ENCODE measurements at places on chromosomes 12 and 14. TPM values are rescaled to one million over a fixed set of nuclear protein-coding genes. Genes with fewer than 3 reads are reported as not detected.
A peak's percentile ranks its signal among the peaks of the same experiment; 100 is the strongest.

The CAPS2 gene
- total RNA-seq, result 3.8 TPM

The HRK gene
- total RNA-seq, result 2.7 TPM

The CDKN3 gene
- total RNA-seq, result 48.3 TPM

The TBC1D30 gene
- total RNA-seq, result 5.7 TPM

The KRT4 gene
- not detected for total RNA-seq

The WDR89 gene
- 32.0 TPM for total RNA-seq

The ACOT6 gene
- total RNA-seq, result not detected

The DLK1 gene
- 1.3 TPM for total RNA-seq

The ABHD4 gene
- 37.1 TPM for total RNA-seq

The PDE3A gene
- 3.3 TPM for total RNA-seq

The JAG2 gene
- 6.2 TPM for total RNA-seq

DNA sequence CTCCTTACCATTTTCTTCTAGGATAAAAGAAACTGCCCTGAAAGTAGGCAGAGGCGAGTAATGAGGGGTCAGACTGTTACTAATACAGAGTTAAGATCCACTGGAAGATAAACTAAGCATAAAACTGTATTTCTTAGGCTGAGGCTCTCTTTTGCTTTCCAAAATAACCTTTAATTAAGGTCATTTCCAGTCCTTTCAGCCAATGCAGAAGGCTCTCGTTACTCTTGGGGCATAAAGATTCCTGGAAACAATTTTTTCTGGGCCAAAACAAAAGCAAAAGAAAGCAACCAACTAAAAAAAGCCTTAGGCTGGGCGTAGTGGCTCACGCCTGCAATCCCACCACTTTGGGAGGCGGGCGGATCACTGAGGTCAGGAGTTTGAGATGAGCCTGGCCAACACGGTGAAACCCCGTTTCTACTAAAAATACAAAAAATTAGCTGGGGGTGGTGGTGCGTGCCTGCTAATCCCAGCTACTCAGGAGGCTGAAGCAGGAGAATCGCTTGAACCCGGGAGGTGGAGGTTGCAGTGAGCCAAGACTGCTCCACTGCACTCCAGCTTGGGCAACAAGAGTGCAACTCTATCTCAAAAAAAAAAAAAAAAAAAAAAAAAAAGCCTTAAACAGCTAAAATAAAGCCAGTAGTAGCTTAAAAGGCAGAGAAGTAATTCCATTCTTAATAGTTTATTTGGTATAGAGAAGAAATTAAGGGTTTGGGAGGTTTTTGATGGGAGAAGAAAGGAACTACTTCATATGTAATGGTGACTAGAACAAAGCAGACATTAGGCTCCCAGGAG lies 68.9 kb upstream of the STAC3 start:
- DNase-seq, result no peak
- H3K4me1 ChIP-seq, result no peaks in the 10 kb centered on the region
- H3K27me3 ChIP-seq, result no peaks in the 10 kb centered on the region
- H3K4me3 ChIP-seq, result no peak overlapping the region

DNA sequence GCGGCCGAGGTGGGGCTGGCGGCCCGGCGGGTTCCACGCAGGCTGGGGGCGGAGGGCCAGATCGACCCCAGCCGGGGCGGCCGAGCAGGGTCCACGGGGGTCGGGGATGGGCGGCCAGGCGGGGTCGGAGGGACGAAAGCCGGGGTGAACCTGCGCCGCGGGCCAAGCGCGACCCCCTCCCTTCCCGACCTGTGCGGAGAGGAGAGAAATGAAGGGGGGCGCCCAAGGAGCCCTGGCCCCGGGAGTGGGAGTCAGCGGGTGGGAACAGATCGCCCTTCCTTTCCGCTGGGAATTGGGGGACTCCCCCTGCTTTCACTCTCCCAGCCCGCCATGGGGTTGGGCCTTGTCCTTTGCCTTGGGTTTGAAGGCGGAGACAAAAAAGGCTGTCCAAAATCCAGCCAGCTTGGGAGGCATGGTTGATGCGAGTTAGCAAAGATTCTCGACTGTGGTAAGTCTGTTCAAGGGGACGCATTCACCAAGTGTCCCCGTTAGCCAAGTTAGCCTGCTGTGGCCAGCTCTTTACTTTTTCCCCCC lies 559 bp upstream of the CKAP4 start:
- peaks cover 10% of the 10 kb centered on the region for H3K4me1 ChIP-seq
- peak overlapping the region; percentile 56 for H3K27ac ChIP-seq
- H3K4me3 ChIP-seq, result peak overlapping the region; percentile 84
- no peaks in the 10 kb centered on the region for H3K36me3 ChIP-seq

GRCh38 chr12:27844366-27845090 lies 64.5 kb upstream of the MANSC4 start:
- H3K27ac ChIP-seq, result no peak overlapping the region
- DNase-seq, result no peak
- no peak overlapping the region for H3K4me3 ChIP-seq
- no peaks in the 10 kb centered on the region for H3K36me3 ChIP-seq
- H3K27me3 ChIP-seq, result no peaks in the 10 kb centered on the region
- no peaks in the 10 kb centered on the region for H3K4me1 ChIP-seq

- H3K36me3 ChIP-seq, result no peaks in the 10 kb centered on the region
- no peak overlapping the region for H3K4me3 ChIP-seq
- H3K4me1 ChIP-seq, result peaks cover 3% of the 10 kb centered on the region
- H3K27ac ChIP-seq, result no peak overlapping the region
- no peaks in the 10 kb centered on the region for H3K27me3 ChIP-seq
Measured at GRCh38 chr12:8499616-8500015, 13.7 kb upstream of the CLEC4D start.

- H3K27ac ChIP-seq, result no peak overlapping the region
- H3K4me3 ChIP-seq, result no peak overlapping the region
Measured at GRCh38 chr14:89586258-89587135, 169.5 kb upstream of the FOXN3 start.

DNA sequence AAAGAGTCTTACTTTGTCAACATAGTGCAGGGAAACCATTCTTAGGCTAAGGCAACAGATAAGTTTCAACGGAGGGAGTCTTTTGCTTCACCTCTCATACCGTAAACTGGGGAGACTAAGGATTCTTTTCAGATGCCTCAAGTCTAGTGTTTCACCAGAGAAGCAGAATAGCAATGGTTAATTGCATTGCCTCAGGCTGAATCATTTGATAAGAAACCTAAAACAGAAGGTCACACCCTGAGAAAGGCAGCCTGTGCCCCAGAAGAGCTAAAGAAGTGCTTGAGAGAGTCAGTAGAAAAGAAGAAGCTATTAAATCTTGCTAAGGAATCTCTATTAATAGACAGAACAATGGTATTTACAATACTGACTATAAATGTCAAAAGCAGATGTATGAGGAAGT lies 21.8 kb upstream of the ATXN7L3B start:
- DNase-seq, result no peak
- no peaks in the 10 kb centered on the region for H3K27me3 ChIP-seq
- no peak overlapping the region for H3K4me3 ChIP-seq
- H3K36me3 ChIP-seq, result no peaks in the 10 kb centered on the region
- no peaks in the 10 kb centered on the region for H3K4me1 ChIP-seq

- H3K36me3 ChIP-seq, result no peaks in the 10 kb centered on the region
- H3K27me3 ChIP-seq, result no peaks in the 10 kb centered on the region
- no peak overlapping the region for H3K4me3 ChIP-seq
Measured at GRCh38 chr12:12803186-12803585, 10.0 kb upstream of the DDX47 start.

GRCh38 chr12:89390802-89391673 lies 38.7 kb upstream of the DUSP6 start:
- no peak overlapping the region for H3K4me3 ChIP-seq
- H3K27me3 ChIP-seq, result no peaks in the 10 kb centered on the region
- no peak for DNase-seq
- no peak overlapping the region for H3K27ac ChIP-seq
- H3K4me1 ChIP-seq, result no peaks in the 10 kb centered on the region

- H3K36me3 ChIP-seq, result no peaks in the 10 kb centered on the region
- DNase-seq, result no peak
- H3K4me1 ChIP-seq, result peaks cover 4% of the 10 kb centered on the region
- H3K27me3 ChIP-seq, result no peaks in the 10 kb centered on the region
Measured at GRCh38 chr12:28189784-28190320, 404 bp upstream of the CCDC91 start.

DNA sequence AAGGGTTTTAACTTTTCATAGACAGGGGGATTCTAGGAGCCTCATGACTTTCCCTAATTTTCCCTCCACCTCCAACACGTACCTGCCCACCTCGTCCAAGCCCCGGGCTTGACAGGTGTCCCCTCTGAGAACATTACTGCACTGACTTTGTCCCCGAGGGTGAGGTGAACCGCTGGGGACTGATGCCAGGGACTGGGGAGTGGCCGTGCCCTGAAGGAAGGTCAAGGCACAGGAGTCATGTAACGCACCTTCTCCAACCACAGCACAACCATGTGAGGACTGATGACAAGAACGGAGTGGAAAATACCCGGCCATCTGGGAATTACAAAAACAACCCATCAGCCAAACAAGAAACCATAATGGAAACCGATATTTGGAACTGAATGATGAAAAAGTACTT lies 214.7 kb upstream of the C14orf180 start:
- no peak for DNase-seq
- peaks cover 4% of the 10 kb centered on the region for H3K4me1 ChIP-seq
- no peak overlapping the region for H3K4me3 ChIP-seq
- no peak overlapping the region for H3K27ac ChIP-seq

GRCh38 chr14:91349481-91350074 lies 68.0 kb downstream of the CCDC88C start:
- H3K4me1 ChIP-seq, result peaks cover 12% of the 10 kb centered on the region
- no peak overlapping the region for H3K27ac ChIP-seq
- no peak for DNase-seq
- no peaks in the 10 kb centered on the region for H3K36me3 ChIP-seq
- no peak overlapping the region for H3K4me3 ChIP-seq

- H3K4me3 ChIP-seq, result peak overlapping the region; percentile 99
- H3K27ac ChIP-seq, result peak overlapping the region; percentile 99
- no peaks in the 10 kb centered on the region for H3K36me3 ChIP-seq
- H3K27me3 ChIP-seq, result no peaks in the 10 kb centered on the region
- no peaks in the 10 kb centered on the region for H3K4me1 ChIP-seq
- no peak for DNase-seq
Measured at GRCh38 chr12:51171884-51172514, 936 bp downstream of the TFCP2 start.

GRCh38 chr14:98958632-98959031 lies 313.4 kb downstream of the BCL11B start:
- H3K4me1 ChIP-seq, result no peaks in the 10 kb centered on the region
- no peak overlapping the region for H3K4me3 ChIP-seq

DNA sequence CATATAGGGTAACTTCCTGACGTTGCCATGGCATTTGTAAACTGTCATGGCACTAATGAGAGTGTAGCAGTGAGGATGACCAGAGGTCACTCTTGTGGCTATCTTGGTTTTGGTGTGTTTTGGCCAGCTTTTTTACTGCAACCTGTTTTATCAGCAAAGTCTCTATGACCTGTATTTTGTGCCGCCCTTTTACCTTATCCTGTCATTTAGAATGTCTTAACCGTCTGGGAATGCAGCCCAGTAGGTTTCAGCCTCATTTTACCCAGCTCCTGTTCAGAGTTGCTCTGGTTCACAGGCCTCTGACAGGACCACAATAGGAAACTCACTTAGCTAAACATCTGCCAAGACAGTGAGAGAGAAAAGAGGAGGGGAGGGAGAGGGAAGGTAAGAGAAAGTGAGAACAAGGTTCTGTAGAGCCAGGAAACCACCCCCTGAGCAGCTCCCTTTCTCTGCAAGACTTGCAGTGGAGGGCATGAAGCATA lies 64.8 kb upstream of the PLEKHG3 start:
- no peaks in the 10 kb centered on the region for H3K36me3 ChIP-seq
- H3K4me1 ChIP-seq, result peaks cover 2% of the 10 kb centered on the region
- no peak overlapping the region for H3K27ac ChIP-seq
- no peak overlapping the region for H3K4me3 ChIP-seq
- DNase-seq, result no peak
- H3K27me3 ChIP-seq, result no peaks in the 10 kb centered on the region
